Frontal cortex (tissue), 4 donors: ENCODE measurements at places on chromosomes 2 and 18. TPM values are rescaled to one million over a fixed set of nuclear protein-coding genes. Genes with fewer than 3 reads are reported as not detected.

The ERFE gene
- total RNA-seq = 0.82 TPM

The FHOD3 gene
- 46.9 TPM for total RNA-seq

The EHD3 gene
- 7.7 TPM for total RNA-seq

The MOGAT1 gene
- total RNA-seq = not detected

The CHRND gene
- total RNA-seq = not detected

The LIMS3 gene
- total RNA-seq = 0.82 TPM

The CCDC141 gene
- 1.2 TPM for total RNA-seq

The SLC4A5 gene
- 1.2 TPM for total RNA-seq

The NCOA1 gene
- 150 TPM for total RNA-seq

The TCF23 gene
- not detected for total RNA-seq

The SPATA3 gene
- total RNA-seq = not detected

The IL36A gene
- total RNA-seq = not detected

The LOXHD1 gene
- total RNA-seq = 0.41 TPM

The PCARE gene
- not detected for total RNA-seq

The TTC39C gene
- total RNA-seq = 54.2 TPM

The NGEF gene
- total RNA-seq = 50.1 TPM

The MAPK4 gene
- total RNA-seq = 23.6 TPM

The NHEJ1 gene
- total RNA-seq = 8.6 TPM

The PLEKHA3 gene
- 13.0 TPM for total RNA-seq

The CPLX4 gene
- total RNA-seq = not detected

The WDSUB1 gene
- 22.4 TPM for total RNA-seq

The CROCC2 gene
- not detected for total RNA-seq

The RNF152 gene
- total RNA-seq = 106 TPM
